SK-N-SH (cell line): ENCODE measurements at places on chromosomes 3 and 15. TPM values are rescaled to one million over a fixed set of nuclear protein-coding genes. Genes with fewer than 3 reads are reported as not detected.

GRCh38 chr3:194121891-194122631 lies 13.9 kb upstream of the HES1 start:
- no peaks in the 10 kb centered on the region for H3K4me1 ChIP-seq
- no peak overlapping the region for H3K4me3 ChIP-seq
- peaks cover 4% of the 10 kb centered on the region for H3K27me3 ChIP-seq
- H3K27ac ChIP-seq, result no peak overlapping the region

GRCh38 chr15:70339571-70340493 lies 242.1 kb upstream of the TLE3 start:
- H3K27ac ChIP-seq, result peak overlapping the region; percentile 100
- H3K27me3 ChIP-seq, result no peaks in the 10 kb centered on the region
- no peak overlapping the region for H3K4me3 ChIP-seq
- peak; percentile 68 for DNase-seq
- H3K36me3 ChIP-seq, result no peaks in the 10 kb centered on the region

GRCh38 chr3:37145611-37146010 lies 28.8 kb downstream of the LRRFIP2 start:
- DNase-seq, result no peak
- H3K36me3 ChIP-seq, result peaks cover 17% of the 10 kb centered on the region
- no peaks in the 10 kb centered on the region for H3K27me3 ChIP-seq

DNA sequence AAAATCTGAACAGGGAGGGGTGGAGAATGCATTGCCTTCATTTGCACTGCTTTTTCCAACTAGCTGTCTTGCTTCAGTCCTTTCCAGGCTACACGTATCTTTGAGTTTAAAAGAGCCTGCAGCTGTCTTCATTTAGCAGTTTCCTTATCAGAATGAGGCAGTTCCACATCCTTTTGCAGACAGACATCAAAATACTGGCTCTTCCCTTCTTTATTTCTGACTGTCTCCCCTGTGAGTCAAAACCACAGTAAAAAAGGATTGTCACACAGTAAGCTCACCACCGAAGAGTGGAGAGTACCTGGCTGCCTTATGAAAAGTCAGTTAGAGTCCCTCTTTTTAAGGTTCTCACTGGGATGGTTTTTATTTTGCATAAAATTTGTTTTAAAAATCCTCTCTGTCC lies 205.5 kb upstream of the CD96 start:
- peak; percentile 20 for DNase-seq
- peak overlapping the region; percentile 60; the same call in 1 of the 2 replicates for H3K27ac ChIP-seq
- no peaks in the 10 kb centered on the region for H3K36me3 ChIP-seq

The COL6A5 gene
- not detected in 2 replicates for polyA plus RNA-seq

DNA sequence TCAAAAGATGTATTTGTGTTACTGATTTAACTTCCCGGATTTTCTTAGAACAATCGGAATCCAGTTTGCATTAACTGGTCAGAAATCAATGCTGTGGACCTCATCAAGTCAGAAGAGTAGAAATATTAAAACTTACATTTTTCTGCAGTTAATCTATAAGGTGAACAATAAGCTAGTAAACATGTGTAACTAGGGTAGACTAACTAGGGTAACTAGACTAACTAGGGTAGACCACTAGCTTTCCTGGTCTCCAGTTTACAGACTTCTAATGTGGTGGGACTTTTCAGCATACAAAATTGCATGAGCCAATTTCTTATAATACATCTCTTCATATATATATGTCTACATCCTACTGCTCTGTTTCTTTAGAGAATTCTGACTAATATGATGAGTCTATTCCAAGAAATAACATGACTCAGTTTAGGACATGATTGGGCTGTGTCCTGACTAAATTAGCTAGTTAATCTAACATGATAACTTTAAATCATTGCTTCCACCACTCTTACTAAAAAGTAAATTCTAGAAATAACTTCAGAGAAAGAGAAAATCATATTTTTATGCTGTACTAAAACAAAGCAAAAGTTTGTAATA lies 5.3 kb downstream of the PLSCR2 start:
- DNase-seq, result no peak
- H3K27me3 ChIP-seq, result peaks cover 23% of the 10 kb centered on the region
- H3K27ac ChIP-seq, result no peak overlapping the region
- H3K4me3 ChIP-seq, result no peak overlapping the region

- H3K4me1 ChIP-seq, result no peaks in the 10 kb centered on the region
- peak; percentile 9 for DNase-seq
- no peaks in the 10 kb centered on the region for H3K36me3 ChIP-seq
- H3K4me3 ChIP-seq, result no peak overlapping the region
- H3K27me3 ChIP-seq, result no peaks in the 10 kb centered on the region
Observed at GRCh38 chr15:31274496-31275330, 51.9 kb upstream of the KLF13 start.

DNA sequence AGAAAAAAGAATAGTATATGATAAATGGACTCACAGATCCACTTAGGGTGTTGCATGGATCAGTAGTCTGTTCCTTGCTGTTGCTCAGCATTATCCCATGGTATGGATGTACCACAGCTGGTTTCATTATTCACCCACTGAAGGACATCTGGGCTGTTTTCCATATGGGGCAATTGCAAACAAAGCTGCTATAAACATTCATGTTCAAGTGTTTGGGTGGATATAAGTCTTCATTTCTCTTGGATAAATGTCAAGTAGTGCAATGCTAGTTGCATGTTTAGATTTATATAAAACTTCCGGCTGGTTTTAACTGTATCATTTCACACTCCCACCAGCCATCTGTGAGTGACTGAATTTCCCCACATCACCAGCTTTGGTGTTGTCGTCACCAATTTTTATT lies 137.7 kb downstream of the ASB7 start:
- no peak overlapping the region for H3K4me3 ChIP-seq
- no peaks in the 10 kb centered on the region; the same call in none of the 2 replicates for H3K4me1 ChIP-seq
- no peak overlapping the region for H3K27ac ChIP-seq
- DNase-seq, result no peak

- no peak for DNase-seq
- H3K27me3 ChIP-seq, result no peaks in the 10 kb centered on the region; the same call in 1 of the 2 replicates
- H3K27ac ChIP-seq, result no peak overlapping the region
- no peaks in the 10 kb centered on the region for H3K4me1 ChIP-seq
Observed at GRCh38 chr15:29920515-29920914, 98.2 kb upstream of the TJP1 start.

The SERPINI2 gene
- not detected in 2 replicates for polyA plus RNA-seq

The DNAH12 gene
- polyA plus RNA-seq, result 0.03 and 0.05 TPM in 2 replicates

DNA sequence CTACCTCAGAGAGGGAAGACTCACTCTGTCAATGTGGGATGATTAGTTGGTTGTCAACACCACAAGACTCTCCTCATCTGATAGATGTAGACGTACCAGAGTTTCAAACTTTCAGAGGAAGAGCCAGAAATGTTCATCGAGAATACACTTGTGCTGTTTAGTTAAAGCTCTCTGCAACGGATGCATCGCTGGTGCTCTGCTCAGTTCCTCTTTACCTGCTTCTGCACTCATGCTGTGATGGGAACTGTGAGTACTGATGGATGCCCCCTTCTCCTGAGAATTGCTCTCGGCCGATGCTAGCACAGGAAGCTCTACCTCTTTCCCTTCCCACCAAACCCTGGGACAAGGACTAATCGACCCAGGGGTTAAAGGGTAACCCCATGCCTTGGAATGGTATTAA lies 51.8 kb upstream of the CCDC54 start:
- no peaks in the 10 kb centered on the region for H3K4me1 ChIP-seq
- no peaks in the 10 kb centered on the region for H3K27me3 ChIP-seq
- no peaks in the 10 kb centered on the region for H3K36me3 ChIP-seq
- DNase-seq, result no peak
- no peak overlapping the region for H3K4me3 ChIP-seq
